Fibroblast of skin of scalp (primary cell): ENCODE measurements at places on chromosomes 6 and 20.

GRCh38 chr6:108873251-108873650 is 25.0 kb downstream of the ARMC2 start:
- no peak for DNase-seq

- peak; percentile 20 for DNase-seq
These were observed 249.5 kb downstream of the ADGRG6 start for GRCh38 chr6:142551274-142551811.

DNA sequence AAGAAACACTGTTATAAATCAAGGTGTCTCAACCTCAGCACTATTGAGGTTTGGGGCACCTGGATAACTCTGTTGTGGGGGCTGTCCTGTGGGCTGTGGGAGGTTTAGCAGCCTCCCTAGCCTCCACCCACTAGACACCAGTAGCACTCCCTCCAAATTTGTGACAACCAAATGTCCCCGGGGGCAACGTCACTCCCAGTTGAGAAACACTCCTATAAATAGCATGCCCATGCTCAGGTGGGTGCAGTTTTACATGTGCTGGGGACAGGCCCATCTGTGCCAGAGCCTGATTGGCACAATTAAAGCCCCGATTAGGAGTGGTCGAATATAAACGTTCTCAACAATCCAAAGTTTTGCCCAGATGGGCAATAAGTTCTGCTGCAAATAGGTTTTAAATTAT is 78.9 kb downstream of the FAM50B start:
- DNase-seq, result no peak

- no peak for DNase-seq
These were observed 95.9 kb upstream of the PLEKHG1 start for GRCh38 chr6:150503586-150504339.

DNA sequence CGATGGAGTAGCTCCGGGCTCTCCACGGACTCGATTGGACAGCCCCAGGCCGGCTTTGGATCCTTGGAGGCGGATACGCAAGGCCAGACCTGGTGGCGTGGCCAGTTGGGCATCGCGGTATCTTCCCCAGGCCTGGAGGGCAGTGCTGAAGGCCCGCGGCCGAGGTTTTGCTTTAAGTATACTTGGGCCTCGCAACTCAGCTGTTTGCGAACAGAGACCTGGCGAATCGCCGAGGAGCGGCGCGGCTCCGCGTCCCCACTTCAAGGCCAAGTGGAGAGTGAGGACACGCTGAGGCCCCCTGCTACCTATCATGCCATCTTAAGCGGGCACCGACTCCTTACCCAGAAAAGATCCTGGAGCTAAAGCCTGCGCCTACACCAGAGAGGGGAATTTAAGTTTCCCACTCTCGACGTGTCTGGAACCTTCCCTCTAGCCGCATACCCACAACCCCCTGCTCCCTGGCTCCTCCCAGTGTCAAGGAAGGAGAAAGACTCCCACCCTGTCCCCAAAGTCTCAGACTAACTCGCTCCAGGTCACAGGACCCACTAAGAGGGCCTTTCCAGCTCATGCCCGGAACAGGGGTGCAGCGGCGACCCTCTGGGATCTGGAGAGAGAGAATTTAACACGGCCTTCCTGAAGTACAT is 4.1 kb downstream of the LINC00237 start:
- no peak for DNase-seq

DNA sequence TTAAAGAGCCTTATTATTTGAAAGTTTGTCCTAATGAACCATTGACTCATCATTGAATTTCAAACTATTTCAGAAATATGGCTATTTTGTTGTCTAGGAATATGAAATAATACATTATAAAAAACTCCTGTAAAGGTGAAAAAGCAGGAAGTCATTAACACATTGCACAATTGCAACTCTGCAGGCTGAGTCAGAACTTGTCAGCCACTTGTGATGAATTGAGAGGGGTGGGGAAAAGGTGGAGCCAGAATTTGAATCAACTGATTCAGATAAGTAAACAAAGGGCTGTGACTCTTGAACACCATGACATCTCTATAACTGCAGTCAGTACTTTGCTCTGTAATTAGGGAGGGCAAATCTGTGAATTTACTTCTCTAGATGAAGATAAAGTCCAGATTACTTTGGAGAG is 6.0 kb downstream of the C6orf141 start:
- DNase-seq, result peak; percentile 20

DNA sequence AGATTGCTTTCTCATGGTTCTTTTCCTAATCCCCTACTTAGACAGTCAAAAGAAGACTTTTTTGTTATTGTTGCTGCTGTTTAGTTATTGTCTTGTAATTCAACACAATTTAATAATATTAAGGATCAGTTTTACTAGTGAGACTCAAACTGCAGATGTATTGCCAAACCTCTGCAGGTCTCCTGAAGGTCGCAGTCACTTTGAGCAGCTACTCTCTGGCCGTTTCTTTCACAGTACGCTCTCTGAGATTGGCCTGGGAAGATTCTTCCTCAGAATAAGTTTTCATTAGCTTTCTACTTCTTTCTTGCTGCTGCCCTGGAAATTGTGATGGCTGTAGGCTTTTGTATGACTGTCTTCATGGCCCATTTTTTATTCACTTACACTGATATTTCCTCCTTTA is 930.8 kb downstream of the QKI start:
- DNase-seq, result no peak

GRCh38 chr6:164898412-164898811 is 411.0 kb downstream of the C6orf118 start:
- DNase-seq, result no peak

DNA sequence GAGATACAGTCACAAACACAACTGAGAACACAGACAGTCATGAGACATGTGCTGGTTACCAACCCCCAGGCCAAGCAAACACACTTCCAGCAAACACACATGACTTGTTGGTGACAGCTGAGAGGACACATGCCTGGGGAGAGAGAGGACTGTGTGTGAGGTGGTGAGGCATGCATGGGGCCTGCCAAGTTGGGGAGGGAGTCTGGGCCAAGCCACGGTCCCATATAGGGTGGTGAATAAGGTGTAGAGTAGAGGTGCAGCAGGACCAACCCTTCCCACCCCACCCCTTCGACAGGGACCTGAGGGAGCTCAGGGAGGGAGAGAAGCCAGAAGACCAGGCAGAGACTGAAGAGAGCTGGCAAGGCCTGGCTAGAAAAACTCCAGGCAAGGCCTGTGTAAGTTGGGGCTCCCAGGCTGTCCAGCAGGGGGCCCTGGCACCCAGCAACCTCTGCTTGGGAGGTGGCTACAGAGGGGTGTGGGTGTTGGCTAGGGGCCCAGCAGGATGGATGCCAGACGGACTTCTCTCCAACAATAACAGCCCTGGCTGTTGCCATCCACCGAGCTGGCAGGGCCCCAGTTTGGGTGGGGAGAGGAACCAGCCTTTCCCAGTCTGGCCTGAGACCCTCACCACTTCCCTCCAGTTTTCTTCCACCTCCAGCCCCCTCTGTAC is 2.0 kb upstream of the SLC29A1 start:
- DNase-seq, result peak; percentile 87

DNA sequence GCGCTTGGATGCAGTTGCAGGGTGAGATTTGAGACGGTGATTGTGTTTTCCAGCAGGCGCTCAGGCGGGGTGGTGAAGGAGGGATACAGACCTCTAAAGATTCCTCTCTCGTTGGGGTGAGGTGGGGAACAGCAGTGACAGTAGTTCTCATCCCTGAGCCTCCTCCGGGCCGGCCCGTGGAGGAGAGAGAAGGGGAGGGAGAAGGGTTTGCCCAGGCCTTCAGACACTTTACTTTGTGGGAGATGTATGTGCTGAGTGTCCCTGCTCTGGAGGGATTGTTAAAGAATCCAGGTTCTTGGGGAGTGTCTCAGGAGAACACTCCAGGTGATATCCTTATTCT is 41.0 kb downstream of the PSMB9 start:
- DNase-seq, result no peak

GRCh38 chr20:37303637-37304036 is 14.2 kb downstream of the MANBAL start:
- no peak for DNase-seq

- DNase-seq, result no peak
These were observed 45.6 kb downstream of the APCDD1L start for GRCh38 chr20:58469616-58470015.

DNA sequence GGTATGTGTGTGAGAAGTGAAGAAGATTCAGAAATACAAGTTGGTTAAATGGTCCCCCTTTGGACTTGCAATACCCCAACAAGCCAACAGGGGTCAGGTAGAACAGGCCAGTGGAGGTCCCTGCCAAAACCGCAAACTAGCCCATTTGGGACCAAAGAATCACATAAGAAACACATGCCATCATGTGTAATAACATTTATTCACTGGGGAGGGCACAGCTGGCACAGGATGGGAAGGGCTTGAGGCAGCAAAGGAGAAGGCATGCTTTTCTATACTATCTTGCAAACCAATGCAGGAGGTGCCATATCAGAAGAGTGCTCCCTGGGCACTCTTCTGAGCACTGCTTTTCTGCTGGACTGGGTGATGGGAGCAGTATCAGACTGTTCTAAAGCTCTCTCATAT is 116.1 kb upstream of the TRAF3IP2 start:
- DNase-seq, result peak; percentile 67

DNA sequence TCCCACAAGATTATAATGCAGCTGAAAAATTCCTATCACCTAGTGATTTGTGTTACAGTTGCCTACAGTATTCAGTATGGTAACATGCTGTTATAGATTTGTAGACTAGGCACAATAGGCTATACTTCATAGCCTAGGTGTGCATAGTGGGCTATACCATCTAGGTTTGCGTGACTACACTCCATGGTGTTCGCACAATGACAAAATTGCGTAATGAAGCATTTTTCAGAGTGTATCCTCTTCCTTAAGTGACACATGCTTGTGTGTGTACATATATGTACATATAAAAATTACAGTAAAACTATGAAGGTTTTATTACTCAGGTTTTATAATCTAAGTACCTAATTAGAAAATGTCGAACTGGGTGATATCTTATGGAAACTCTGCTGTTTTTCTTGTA is 133.0 kb downstream of the FARS2 start:
- no peak for DNase-seq

GRCh38 chr6:56517155-56517745 is 125.4 kb downstream of the DST start:
- no peak for DNase-seq

GRCh38 chr6:118297821-118298220 is 250.3 kb upstream of the PLN start:
- no peak for DNase-seq

DNA sequence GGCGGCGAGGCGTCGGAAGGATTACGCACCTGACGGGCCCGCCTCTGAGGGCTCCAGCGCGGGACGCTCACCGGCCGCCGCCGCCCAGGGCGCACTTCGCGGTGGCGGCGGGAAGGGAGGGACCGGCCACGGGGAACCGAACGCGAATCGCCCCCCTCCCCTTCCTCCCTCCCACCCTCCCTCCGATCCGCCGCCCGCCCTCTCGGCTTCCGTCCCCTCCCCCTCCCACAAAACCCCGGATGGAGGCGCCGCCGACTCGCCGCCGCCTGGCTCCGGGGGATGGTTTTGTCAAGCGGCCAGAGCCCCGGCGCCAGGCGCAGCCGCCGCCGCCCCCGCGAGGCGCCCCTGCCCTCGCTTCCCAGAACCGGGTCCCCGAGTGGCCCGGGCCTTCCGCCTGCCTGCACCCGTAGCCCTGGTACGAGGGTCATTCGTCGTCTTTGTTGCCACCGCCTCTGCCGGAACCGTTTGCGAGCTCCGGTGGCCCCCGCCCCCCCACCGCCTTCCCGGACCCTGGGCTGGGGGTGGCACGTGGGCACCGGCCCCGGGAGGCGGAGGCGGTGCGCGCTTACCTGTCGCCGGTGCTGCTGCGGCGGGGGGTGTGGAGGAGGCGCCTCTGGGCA is 398 bp downstream of the ZBTB2 start:
- peak; percentile 81 for DNase-seq

DNA sequence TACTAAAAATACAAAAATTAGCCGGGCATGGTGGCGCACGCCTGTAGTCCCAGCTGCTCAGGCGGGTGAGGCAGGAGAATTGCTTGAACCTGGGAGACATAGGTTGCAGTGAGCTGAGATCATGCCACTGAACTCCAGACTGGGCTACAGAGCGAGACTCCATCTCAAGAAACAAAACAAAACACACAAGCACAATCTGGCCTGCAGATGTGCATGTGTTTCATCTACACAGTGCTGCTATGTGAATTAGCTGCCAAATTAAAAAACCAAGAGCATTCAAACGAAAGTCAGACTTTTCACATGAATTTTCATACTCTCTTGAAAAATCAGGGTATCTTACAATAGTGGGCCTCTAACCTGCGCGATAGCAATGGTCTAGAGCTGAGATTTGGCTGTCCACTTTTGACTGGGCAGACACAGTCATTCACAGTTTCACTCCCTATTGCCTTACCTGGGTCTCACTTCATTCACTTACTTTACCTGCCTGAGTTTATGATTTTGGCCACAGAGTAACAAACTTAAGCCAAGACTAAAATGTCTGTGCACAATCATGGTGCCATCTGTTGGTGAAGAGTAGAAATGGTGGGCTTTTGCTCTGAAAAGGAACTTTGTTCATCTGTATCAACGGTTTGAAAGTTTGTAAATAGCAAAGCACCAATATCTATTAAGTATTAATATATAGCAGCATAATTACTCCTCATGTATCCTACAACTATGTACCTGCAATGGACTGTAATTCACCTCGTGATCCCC is 138.5 kb upstream of the UST start:
- no peak for DNase-seq

GRCh38 chr20:62910217-62910766 is 16.0 kb downstream of the DIDO1 start:
- no peak for DNase-seq

GRCh38 chr6:14075095-14075503 is 42.5 kb upstream of the CD83 start:
- peak; percentile 46 for DNase-seq
